Fibroblast of upper back skin (primary cell): ENCODE measurements at places on chromosomes 12 and 14.

- DNase-seq = no peak
Measured at GRCh38 chr12:123171967-123172366, 21.1 kb upstream of the PITPNM2 start.

GRCh38 chr12:79441534-79441933, 249.2 kb downstream of the PAWR start:
- no peak for DNase-seq

DNA sequence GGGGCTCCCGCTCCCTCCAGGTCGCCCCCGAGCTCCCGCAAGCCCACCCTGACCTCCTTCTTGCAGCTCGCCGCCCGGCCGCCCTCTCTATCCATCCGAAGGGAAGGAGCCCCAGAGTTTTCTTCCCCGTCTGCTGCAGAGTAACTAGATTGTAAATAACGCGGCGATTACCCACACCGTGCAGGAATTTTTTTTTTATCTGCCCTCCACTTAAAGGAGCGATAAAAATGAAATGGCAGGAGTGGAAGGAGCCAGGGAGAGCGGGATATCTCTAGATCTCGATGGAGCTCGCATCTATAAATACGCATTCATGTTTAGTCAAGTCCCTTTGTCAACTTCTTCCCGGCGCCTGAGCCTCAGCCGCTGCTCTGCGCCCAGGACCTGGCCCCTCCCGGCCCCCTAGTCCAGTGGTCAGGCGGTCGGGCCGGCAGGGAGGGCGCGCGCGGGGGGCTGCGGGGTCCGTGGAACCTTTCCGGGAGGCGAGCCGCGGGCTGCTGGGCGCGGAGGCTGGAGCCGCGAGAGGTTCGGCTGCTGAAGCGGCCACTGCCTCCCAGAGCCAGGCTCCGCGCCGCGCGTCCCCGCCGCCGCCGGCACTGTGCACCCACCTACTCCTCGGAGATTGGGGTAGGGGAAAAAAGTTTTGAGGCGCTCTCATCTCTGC, 386.0 kb downstream of the BCAT1 start:
- DNase-seq = peak; percentile 3

GRCh38 chr12:79776111-79776510, 85.3 kb upstream of the PAWR start:
- peak; percentile 62 for DNase-seq

DNA sequence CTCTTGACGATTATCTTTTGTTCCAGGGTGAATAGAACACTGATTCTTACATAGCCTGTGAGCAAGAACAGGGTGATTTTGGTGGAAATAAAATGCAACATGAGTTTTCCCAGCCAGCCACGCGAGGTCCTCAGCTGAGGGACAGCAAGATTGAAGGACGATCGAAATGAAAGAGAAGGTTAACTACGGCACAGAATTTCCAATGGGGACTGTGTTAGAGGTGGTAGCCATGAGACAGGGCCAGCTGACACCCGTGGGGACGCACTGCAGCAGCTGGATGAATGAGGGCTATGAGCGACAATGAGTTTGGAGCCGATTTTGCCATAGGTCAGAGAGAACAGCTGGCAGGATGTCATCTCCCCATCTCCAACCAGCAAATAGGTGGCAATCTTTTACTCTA, 243.4 kb upstream of the PELI2 start:
- no peak for DNase-seq

- peak; percentile 31 for DNase-seq
Measured at GRCh38 chr12:47741340-47741703, 16.0 kb upstream of the ENDOU start.

- no peak for DNase-seq
Measured at GRCh38 chr12:112881602-112882001, 25.2 kb upstream of the OAS1 start.

DNA sequence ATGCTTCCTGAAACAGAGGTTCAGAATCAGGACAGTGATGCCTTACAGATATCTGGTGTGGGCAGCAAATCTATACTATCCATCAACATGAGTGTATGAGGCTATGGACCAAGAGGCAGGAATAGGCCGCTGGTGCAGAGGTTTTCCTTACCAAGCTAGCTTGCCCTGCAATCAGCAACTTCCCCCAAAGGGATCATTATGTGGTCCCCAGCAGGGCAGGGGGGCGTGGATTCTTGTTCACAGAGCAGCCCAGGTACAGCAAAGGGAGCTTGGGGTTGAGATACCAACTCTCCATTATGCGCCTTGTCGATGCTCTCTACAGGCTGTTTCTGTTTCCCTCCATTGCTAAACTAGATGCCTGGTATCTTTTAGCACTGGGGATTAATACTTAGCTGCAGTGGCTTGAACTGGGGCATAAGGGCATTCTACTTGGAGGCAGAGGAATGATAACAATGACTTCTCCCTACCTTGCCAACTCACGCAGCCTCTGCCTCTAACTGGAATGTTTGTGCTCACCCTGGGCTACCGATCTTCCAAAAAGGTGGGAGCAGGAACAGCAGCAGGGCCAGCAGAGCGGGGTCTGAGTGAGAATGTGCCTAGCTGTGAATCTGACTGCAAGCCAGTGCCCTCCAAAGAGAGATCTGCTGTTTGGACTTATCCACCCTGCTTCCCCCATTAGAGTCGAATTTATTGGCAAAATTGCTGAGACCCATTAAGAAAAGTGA, 10.3 kb upstream of the KRT1 start:
- DNase-seq = no peak

DNA sequence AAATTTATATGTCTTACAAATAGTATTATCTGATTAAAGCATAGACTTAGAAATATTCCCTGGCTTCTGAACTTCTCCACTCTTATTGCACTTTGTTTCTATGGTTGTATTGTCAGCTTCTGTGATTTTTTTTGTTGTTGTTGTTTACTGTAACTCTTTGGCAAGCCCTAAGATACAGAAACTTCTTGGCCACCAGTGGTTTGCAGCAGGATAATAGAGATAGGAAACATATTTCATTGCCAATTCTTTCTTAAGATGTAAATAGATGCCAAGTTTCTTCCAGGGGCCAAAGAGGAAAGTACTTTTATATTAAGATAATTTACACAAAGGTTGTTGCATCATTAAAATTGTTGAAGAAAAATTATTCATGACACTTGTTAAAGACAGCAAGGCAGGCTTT, 123.8 kb downstream of the PTPRB start:
- no peak for DNase-seq

DNA sequence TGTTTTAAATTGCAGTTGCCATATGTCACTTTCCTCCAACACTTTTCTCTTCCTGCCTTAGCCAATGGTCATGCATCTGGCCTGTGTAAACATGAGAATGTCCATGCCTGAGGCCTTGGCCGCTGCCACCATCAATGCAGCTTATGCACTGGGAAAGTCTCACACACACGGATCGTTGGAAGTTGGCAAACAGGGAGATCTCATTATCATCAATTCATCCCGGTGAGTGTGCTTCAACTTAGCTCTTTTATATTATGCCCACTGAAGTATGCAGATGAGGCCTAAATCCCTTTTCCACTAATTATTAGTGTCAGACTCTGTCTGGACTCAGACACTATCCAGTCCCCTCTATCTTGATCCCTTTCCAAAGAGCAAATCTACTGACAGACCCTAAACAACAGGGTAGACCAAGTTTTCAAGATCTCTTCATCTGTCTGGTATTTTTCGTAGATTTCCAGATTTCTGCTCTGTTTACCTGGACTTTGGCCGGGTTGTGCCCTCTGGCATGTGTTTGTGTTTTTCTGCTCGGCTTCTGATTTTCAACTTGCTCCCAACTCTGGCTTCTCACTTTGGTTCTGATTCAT, 23.2 kb downstream of the AMDHD1 start:
- no peak for DNase-seq

- peak; percentile 49 for DNase-seq
Measured at GRCh38 chr14:39491134-39491571, 58.9 kb upstream of the FBXO33 start.

DNA sequence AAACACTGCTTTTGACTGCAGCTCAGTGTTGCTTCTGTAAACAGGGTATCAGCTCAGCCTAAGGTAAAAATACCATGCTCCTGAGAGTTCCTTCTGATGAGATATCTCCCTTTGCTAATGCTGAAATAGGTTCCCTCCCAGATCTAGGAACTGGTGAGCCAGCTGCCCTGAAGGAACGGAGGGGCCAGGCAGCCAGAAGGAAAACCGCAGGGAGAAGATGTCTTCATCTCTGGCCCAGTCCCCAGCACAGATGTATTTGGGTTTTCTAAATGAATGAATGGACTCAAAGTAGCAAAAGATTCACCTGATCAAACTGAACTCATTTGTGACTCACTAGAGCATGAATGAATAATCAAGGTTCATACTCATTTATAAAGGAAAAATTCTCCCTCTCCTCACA, 247.8 kb downstream of the MSRB3 start:
- peak; percentile 65 for DNase-seq

DNA sequence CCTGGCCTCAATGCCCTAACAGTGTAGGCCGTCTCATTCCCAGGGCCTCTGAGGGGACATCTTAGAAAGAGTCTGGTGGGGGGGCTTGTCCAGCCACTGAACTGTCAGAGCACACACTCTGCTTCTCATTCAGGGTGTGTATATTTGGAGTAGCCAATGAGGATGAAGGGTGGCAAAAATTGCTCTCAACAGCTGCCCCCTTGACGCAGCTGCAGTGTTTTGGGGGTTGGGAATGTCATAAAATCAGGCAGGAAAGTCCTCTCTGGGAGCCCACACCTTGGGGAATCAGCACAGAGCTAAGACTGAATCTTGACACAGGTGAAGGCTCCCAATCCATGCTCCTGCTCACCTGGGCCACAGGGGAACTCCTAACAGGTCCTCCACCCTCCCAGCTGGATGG, 1.5 kb downstream of the RASAL1 start:
- no peak for DNase-seq

DNA sequence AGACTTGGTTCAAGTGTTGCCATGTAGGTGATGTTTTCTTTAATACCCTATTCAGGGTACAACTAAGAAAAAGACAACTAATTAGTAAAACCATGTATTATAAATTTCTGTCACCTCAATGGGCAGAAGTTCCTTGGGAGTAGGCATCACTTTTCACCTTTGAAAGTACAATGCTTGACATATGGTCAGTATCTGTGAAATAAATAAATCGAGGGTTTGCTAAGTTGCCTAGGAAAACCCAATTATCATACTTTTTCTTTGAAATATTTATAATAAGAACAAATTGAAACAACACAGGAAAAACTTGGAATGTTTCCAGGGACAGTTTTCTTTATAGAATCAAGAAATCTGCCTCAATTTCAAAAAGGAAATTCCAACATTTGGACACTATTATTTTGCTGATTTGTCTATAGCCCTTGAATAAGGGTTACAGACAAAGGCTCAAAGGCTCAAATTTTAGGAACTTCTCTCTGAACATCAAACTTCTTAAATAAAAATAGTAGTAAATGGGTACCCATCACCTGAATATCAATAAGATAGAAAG, 13.7 kb downstream of the FGD6 start:
- DNase-seq = no peak

DNA sequence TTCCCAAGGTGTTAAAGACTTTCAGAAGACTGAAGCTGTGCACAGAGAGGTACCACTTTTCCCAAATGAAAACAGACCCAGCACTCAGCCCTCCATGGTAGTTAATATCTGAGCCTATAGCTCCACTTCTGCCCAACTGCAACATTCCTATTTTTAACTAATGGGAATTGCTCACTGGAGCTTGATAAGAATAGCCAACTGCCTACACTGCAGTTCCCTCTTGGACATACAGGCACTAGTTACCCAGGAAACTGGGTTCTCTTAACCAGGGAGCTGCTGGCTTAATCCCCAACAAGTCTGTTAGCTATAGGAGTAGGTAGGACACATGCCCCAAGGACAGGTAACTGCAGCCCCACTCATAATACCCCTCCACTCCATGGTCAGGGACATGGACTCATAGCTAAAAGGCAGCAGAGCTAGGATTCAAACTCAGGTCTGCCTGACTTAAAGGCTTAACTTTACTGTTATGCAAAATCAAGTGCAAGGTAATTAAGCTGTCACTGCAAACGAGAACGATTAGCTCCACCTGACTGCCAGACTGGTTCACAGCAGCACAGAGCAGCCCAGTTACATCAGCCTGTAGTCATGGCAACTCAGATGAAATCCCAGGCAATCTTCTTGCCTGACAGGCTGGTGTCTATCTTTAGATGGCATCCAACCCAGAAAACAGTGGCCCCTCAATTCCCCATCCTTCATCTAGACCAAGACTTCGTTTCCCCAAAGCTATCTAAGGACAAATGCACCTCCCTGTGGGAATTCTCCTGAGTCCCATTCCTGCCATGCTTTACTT, 77.1 kb upstream of the ACTN1 start:
- DNase-seq = peak; percentile 80

GRCh38 chr14:45222485-45223262, 30.3 kb downstream of the MIS18BP1 start:
- no peak for DNase-seq

DNA sequence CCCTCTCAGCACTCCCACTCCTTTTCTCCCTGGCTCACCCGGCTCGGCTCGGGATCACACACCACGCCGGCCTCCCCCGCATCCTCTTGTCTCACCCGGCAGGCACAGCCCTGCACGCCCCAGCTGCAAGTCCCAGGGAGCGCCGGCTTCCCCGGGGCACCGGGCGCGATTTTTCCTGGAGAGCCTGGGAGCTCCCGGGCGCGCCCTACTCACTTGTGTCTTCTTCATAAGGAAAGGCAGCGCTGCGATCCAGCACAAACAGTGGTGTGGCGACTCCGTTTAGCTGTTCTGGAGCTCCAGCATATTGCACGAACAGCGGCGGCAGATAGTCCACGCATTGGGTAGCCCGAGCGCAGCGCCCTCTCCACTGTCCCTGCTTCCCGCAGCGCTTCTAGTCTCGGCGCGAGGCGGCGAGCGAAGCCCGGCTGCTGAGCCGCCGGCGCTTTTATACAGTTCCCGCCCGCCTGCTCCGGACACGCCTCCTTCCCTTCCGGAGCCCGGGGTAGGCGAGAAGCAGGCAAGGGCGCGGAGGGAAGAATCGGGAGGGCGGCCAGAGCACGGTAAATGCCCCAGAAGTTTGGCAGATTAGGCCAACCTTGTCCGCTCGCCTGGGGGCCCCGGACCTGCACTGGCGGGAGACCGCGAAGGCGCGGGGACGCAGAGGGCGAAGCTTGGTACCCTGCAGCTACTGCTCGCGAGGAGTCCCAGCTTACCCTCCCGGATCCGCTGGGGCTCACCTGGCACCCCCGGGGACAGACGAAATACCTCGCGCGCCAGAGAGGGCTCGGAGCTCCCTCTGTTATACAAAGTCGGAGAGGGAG, at the start of gene KITLG:
KITLG (minus strand) TSS at position 421 of the 821 bp plus-strand sequence; CDS start at position 228, 193 bp downstream.
- peak; percentile 88 for DNase-seq

DNA sequence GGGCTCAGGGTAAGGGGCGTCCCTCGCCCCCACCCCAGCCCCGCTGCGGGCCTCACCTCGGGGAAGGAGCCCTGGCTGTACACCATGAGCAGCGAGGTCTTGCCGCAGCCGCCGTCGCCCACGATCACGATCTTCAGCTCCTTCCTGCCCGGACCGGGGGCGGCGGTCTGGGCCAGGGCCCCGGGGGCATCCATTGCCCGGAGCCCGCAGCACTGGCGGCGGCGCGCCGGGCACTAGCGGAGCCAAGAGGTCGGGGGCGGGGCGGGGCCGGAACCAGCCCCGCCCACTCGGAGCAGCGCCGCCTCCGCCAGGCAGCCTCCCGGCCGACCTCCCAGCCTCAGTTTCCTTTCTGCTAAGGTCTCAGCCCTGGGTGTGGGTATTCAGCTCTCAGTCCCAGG, at the start of gene RHOF:
RHOF (minus strand) TSS at position 249 of the 398 bp plus-strand sequence; CDS start at position 194, 55 bp downstream.
- DNase-seq = no peak
